ENCODE measurements at places on chromosomes 2 and 18.

DNA sequence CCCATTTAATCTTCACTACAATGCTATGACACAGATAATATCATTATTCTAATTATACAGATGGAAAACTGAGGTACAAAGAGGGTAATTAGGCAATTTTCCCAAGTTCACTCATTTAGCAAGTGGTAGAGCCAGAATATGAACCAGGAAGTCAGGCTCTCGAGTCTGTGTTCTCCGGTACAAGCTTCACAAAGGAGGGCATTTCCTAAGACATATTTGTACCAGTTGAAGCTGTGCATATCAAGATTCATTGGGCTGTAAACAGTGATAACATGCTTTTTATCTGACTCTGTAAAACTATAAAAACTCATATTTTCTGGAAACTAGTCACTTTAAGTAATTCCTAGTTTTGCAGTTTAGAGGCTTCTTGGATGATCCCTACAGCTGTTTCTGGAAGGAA is 23.0 kb upstream of the CPS1 start:
- no peak for DNase-seq

GRCh38 chr2:190668892-190669291 is 20.0 kb downstream of the NAB1 start:
- no peak for DNase-seq

GRCh38 chr18:34399892-34400291 is 175.2 kb upstream of the NOL4 start:
- no peak for DNase-seq

DNA sequence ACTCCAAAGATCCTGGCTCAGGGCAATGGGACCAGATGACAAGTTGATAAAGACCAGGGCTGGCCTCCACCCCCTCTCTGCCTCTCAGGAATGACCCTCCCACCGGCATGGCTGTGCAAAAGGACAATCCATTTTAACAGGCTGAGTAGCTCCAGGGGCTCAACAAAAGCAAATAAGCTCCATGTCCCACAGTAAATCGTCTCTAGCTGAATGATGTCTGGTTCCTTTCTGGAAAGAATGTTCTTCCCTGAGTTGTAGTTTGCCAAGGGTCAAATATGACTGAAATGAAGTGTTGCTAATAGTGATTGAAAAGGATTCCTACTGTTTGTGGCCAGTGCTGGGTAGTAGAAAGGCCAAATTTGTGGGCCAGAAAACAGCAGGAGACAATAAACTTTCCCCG is 434.4 kb upstream of the ETAA1 start:
- DNase-seq, result no peak

DNA sequence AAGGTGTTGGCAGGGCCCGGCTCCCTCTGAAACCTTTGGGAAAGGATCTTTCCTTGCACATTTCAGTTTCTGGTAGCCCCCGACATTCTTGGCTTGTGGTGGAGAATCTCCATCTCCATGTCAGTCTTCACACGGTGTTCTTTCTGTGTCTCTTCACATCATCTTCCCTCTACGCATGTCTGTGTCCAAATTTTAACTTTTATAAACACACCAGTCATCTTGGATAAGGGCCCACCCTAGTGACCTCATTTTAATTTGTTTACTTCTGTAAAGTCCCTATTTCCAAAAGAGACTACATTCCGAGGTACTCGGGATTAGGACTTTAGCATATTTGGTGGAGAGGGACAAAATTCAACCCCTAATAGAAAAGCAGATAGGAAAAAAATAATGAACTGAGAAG is 138.4 kb downstream of the GALNT3 start:
- DNase-seq, result no peak

DNA sequence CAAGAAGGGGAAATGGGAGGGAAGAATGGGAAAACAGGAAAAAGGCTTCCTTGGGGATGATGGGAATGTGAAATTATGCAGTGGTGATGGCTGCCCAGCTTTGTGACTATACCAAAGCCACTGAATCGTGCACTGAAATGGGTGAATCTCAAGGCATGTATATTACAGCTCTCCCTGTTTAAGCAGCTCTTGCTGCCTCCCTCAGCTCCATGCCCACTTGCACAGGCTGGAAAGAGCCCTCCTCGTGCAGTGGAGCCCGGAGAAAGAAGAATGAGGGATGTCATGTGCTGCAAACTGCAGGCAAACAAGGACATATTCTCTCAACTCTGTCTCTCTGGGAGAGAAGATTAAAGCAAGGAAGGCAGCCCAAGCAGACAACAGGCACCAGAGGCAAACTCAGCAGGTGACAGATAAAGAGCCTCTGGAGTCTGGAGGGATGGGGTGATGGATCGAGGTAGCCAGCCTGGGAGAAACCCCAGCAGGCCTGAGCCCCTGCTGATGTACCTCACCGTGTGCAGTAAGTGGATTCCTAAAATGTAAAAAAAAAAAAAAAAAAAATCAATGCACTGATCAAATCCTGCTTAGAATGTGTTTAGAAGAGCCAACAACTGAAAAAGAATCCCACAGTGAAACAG is 62.4 kb upstream of the SLC66A3 start:
- no peak for DNase-seq

DNA sequence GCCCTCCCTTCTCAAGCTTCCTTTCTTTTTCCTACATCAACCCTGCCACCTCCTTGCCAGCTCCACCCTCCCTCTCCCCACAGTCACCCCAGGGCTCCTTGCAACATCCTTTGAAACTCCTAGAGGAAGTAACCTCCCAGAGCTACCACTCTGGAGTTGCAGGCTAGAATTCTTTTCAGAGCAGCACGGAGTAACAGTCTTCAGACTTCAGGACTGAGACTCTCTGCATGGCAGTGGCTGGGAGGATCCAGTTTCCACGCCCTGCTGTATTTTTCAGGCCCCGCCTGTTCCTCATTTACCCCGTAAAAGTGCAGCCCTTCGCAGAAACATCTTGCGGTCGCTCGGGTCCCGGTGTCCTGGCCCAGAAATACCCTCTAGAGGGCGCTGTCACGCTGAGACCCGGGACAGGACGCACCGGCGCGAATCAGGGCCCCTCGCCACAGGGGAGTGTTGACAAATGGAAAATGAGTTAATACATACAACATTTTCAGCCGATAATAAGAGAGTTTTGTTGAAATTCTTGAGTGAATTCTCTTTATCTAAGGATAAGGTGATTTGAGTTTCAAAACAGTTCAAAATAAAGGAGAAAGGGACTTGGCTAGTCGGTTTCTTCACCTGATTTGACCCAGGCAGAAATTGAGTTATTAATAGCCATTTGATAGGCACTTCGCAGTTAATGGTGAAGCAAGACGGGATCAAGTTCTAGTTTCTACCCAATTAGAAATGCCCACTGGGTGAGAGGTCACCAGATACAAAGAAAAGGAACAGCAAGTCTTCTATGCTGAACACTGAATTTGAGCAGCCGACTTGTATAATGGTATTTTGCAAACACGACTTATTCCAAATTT is 18.5 kb upstream of the NTSR2 start:
- DNase-seq, result no peak

GRCh38 chr18:70256994-70257393 is 31.9 kb upstream of the SOCS6 start:
- DNase-seq, result no peak

DNA sequence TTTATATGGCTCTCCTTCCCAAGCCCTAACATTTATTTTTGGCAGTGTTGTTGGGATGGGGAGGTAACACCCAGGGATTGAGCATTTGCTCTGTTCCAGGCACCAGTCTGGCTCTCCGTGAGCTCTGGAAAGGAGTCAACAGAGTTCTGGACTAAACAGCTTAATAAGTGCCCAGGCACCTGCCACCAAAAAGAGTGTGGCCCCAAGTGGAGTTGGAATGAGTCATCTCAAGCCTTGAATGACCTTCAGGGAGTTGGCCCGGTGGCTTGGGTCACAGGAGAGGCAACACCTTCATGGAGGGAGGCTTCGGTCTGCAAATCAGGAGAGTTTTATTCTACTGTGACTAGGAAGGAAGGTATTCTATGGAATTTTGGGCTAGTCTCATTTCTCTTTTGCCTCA is 203.2 kb downstream of the DLGAP1 start:
- no peak for DNase-seq

GRCh38 chr18:62863579-62864001 is 148.2 kb downstream of the PHLPP1 start:
- peak; percentile 84 for DNase-seq

DNA sequence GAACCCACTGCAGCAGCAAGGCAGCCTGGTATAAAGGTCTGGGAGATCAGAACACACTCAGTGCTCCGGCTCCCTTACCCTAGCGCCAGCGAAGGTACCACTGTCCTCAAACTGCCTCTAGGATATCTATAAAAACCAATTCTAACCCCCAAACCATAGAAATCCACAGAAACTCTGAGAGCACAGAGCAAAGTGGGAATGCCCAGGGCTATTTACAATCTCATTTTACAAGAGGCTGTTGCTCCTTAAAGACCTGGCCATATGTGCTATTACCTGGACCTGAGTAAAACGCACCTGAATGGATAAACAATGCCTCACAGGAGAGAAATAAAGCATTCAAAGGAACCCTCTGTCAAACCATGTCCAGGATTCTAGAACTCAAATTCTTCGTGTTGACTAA is 4.3 kb downstream of the STK39 start:
- DNase-seq, result no peak

- no peak for DNase-seq
Observed at GRCh38 chr2:219128396-219128795, 32.2 kb downstream of the NHEJ1 start.

All from HS-5 (cell line).